CD4-positive, alpha-beta T cell treated with Interleukin-10 for 1 hour (primary cell): ENCODE measurements at places on chromosomes 6 and 20.

DNA sequence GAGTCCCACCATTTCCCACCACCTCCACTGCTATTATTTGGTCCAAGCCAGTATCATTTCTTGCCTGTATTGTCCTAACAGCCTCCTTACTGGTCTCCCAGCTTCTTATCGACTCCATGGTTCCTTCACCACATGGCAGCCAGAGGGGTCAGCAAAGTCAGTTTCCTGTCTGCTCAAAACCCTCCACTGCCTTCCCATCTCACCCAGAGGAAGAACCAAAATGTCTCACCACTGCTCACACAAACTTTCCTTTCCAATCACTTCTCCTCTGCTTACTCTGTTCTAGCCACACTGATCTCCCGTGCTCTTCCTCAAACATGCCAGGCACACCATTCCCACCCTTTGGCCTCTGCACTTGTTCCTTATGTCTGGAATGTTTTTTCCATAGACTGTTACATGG, 39.7 kb downstream of the BCL2L1 start:
- DNase-seq, result no peak

DNA sequence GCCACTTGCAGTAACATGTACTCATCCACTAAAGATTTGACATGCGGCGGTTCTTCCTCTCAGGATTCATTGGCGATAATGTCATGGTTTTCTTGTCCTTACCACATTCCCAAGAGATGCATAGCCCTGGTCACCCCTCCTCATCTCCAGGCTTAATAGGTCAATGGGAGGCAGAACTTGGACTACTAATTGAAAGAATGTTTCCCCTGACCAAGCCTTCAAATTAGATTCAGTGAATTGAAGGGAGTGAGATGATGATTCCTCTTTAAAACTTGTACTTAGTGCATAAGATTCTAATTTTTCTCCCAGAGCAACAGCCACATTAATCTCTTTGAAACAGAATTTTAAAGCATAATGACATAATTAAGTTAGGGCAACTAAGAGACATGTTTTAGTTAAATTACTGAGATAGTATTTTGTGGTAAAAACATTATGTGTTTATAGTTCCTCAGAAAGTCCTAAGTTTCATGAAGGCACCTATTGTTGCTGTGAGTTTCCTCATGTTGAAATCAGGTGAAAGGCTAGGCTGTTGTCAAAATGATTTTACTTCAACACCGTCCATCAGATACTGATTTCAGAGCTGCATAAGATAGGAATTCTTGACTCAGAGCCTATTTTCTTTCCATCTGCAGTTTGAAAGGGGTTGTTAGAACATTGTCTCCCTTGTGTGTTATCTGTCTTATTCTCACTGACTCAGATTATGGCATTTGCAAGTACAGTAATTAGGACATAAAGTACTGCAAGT, 48.5 kb downstream of the STK4 start:
- DNase-seq, result no peak

DNA sequence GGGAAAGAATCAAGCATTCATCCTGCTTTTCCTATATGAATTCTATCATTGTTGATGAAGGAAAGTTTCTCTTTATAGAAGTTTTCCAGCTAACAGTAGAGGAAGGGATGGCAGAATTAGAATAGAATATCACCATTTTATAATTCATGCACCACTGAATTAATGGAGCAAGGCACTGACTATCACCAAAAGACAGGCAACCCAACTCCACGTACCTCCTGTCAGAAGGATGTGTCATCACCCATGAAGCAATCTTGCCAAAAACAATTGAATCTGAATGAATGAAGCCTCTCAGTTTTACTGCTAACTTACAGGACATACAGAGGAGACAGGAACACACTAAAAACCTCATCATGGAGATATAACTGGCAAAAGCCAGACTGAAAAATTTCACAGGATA, 122.4 kb downstream of the NFATC2 start:
- DNase-seq, result no peak

DNA sequence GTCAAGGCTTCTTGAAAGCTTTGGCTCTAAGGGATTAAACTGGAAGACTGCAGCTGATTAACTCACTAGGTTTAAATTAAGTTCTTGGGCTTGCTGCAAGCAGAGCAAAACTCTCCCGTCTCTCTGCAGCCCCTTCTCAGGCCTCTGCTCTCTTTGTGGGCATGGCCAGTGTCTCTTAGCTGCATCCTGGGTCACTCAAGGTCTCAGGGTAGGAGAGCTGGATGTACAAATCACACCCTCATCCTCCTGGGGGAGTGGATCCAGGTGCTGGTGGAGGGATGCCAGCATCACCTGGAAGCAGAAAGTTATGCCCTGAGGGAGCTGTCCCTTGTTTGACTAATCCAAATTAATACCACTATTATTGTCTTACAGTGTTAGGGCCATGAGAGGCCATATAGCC, 35.8 kb downstream of the GCM1 start:
- DNase-seq, result no peak

GRCh38 chr20:54293526-54293925, 85.6 kb downstream of the PFDN4 start:
- DNase-seq, result no peak

DNA sequence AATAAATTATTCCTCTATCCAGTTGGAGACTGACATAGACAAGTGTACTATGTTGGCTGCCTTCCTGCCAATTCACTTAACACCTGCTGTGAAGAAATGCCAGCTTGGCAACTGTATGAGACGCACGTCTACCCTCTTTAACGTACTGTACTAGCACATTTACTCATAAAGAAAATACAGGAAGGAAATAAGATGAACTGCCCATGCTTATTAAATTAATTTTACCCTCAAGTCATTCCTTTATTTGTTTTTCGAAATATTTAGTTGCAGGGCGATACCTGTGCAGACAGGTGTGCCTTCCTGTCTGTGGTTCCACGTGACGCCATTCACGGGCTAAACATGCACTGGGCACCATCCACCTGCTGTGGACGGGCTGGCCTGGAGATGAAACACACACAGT, 52.0 kb downstream of the PSMG4 start:
- no peak for DNase-seq

GRCh38 chr6:47922391-47922790, 140.6 kb downstream of the OPN5 start:
- DNase-seq, result no peak

DNA sequence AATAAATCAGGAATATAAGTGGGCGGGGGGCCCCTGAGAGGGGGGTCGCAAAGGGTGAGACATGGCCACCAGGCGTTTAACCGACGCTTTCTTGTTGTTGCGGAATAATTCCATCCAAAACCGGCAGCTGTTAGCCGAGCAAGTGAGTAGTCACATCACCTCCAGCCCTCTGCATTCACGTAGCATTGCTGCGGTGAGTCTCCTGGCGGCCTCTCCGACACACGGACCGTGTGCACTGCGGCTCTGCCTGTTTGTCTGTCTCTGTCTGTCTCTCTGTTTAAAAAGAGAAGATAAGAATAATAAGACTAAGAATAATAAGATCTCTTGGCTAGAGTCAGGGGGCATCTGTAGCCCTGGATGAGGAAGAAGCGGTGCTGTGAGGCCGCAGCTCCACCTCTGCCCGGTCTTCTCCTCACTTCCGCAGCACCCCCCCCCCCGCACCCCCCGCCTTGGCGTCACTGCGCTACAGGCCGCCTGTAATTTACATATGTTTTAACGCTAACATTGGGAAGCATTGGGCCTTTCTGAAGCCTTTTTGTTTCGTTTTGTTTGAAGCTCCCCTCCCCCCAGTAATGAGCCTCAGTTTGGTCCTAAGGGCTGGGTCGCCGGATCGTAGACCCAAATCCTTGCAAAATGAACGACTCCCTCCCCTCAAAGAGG, 993 bp downstream of the STX16 start:
- peak; percentile 88 for DNase-seq

DNA sequence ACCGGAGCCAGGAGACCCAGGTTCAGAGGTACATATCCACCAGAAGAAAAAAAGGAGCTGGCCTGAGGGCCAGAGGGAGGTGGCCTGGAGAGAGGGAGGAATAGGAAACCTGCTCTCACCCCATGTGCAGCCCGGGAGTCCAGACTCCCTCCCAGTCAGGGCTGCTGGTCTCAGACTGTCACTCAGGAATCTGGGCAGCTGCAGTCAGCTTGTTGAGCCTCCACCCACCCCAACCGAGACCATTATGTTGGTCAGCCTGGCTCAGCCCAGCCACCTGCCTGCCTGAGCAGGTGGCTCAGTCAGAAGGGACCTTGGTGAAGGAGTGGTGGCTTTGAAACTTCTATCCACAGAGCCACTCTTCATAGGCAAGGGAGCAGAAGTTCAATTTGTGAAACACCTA, 53.3 kb upstream of the EPB41L1 start:
- no peak for DNase-seq

DNA sequence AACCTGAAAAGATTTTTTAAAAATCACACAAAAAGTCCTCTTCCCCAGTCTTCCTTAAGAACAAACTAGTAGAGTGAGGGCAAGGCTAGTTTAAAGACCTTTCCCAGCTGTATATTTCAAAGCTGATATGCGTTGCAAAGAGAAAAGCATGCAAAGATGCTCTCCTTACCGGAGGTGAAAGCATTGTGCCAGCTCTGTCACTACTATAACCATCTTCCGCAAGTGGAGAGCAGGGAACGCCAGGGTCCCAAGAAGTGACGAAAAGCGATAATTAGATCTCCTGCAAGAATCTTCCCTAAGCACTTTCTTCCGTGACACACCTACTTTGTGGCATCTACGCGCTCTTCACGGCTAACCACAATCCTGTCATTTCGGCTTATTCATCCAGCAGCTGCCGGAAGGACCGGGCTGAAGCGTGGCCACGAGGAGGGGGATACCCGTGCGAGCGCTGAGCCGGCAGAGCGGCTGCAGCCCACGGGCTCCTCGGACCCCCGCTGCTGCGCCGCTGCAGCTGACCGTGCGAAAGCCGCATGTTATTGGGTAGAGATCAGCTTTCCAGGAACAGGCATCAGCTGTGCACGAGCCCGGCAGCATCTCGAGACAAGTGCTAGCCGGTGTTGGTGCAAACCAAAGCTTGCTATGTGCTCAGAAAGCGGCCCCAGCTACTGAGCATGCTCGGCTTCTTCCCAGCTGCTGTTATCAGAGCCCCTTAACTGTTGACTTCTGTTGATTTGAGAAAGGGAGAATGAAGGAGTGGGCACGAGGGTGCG, 57.2 kb upstream of the ARHGAP18 start:
- peak; percentile 58 for DNase-seq

- DNase-seq, result no peak
These were observed 224.9 kb downstream of the IBTK start for GRCh38 chr6:82022614-82023129.

DNA sequence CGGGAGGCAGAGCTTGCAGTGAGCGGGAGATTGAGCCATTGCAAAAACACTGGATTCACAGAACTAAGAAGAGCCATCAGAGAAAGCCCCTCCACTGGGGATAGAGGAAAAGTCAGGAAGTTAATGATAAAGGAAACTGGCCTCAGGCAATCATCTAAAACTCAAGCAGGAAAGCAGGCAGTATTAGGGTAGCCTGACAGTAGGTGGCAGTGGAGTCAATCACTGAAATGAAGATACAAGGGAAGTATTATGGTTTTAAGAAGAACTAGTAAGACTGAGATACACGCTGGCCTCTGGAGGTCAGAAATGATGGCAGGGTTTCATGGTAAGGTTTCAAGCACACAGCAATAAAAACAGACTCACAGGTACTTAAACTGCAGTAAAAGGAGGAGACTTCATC, 578.3 kb downstream of the HACE1 start:
- no peak for DNase-seq

DNA sequence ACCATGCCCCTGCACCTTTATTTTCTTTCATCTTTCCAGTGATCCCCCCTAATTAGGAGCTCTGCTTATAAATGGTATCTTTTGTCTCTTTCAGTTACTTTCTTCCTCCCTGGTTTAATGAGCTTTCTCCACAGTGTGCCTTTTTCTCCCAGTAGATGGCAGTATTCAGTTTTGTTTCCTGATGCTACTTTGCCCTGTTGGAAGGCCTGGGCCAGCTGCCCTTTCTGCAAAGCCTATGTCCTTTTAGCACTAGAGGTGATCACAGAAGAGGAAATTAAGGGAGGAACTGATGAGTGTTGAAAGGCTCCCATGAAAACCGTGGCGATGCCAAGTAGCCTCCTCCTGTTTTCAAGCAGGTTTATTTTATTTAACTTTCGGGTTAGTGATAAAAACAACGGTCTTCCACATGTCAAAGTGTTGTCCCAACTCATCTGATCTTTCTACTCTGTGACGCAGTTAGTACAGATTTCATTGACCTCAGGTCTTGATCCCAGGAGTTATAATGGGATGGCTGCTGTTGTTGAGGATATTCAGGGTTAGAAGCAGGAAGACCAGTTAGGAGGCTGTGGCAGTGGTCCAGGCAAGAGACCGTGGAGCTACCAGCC, 184.2 kb upstream of the BMP2 start:
- no peak for DNase-seq

GRCh38 chr6:18632670-18633410, 245.7 kb downstream of the RNF144B start:
- DNase-seq, result no peak

GRCh38 chr6:159894991-159895390, 4.2 kb downstream of the MAS1 start:
- no peak for DNase-seq

GRCh38 chr6:25147223-25147622, 132.0 kb upstream of the CARMIL1 start:
- DNase-seq, result no peak

- no peak for DNase-seq
These were observed 17.7 kb upstream of the MTG2 start for GRCh38 chr20:62164879-62165761.

DNA sequence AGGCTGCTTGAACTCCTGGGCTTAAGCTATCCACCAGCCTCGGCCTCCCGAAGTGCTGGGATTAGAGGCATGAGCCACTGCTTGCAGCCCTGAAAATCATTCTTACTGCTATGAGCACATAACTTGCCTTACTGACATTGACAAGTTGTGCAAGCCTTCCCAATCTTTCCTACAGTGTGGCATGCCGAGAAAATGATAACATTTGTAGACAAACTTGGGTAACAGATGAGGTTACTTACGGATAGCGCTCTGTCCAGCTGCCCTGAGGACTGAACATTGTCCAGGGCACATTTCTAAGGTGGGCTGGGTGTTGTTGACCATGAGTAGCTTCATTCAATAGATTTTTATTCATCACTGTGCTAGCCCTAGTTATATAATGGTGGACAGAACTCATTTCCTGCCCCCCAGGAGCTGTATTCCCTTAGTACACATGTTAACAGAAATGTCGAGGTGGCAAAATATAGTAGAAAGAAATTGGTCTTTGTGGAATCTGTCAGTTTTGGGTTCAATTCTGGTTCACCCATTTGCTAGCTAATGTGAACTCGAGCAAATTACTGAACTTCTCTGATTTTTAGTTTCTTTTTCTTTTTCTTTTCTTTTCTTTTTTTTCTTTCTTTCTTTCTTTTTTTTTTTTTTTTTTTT, 118.4 kb upstream of the AKIRIN2 start:
- DNase-seq, result no peak

GRCh38 chr6:117557951-117558350, 44.4 kb downstream of the GOPC start:
- DNase-seq, result no peak

DNA sequence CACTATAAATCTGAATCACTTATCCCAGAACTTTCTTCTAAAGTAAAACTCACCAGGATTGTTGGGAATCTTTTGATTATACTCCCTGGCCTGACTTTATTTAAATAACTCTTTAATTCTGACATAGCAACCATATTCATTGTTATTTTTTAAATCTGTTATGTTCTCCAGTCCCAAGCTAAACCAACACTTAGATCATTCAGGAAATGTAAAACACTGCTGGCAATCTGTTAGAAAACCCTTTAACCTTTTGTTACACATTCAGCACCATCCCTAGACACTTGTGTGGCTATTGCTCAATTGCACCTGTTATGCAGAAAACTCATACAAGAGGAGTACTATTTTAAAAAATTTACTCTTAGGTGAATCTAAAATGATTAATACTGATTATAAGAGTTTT, 101.8 kb upstream of the NHSL1 start:
- no peak for DNase-seq
